ENCODE measurements at places on chromosomes 6 and 20.

DNA sequence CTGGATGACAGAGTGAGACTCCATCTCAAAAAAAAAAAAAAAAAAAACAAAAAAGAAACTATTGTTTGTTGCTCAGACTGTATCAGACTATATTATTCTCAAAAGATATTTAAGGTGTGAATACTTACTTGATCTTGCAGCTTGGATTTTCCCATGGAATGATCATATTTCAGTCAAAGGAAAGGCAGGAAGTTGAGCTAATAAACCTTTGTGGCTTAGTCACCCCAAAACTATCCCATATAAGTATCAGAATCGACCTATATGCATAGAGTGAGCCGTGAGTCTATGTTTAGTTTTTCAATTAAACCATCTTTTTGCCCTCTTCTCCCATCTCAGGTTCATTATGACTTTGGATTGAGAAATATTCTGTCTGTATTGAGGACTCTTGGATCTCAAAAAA is 152.6 kb downstream of the DNAH8 start:
- DNase-seq, result no peak

DNA sequence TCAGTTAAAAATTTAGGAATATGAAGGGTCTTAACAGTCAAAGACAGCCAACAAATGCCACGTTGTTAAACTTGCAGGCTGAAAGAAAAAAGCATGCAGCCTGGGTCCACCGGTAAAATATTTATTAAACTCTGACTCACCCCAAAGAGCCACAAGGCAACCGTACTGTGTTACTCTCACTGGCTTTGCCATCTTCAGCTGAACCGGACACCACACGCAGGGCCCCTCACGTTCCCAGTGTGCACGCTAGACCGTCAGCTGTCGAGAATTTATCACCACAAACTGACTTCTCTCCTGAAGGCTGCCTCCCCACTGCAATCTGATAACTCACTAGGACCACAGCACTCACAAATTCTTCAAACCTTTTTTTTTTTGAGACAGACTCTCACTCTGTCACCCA is 30.7 kb downstream of the HUS1B start:
- DNase-seq, result no peak

- no peak for DNase-seq
Observed at GRCh38 chr6:16901306-16901705, 140.0 kb upstream of the ATXN1 start.

- DNase-seq, result no peak
Observed at GRCh38 chr20:46984405-46984804, 89.8 kb downstream of the EYA2 start.

- DNase-seq, result no peak
Observed at GRCh38 chr20:35319192-35319870, 27.1 kb upstream of the FAM83C start.

GRCh38 chr6:158321960-158322359 is 9.7 kb downstream of the TULP4 start:
- DNase-seq, result no peak

DNA sequence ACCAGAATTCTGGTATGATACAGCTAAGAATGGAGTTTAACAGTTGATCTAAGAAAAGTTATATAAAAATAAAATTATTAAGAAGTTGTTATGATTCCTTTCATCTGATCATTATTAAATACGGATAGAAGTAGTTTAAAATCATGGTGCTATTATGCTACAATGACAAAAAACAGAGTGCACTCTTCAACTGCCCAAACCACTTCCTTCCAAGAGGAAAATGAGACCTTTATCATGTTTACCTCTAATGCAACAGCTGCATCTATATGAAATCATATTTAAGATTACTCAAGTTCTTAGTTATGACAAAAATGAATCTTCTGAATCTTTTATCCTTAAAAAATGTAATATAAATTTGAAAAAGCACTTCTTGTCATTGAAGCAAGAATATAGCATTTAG is 31.2 kb downstream of the HACE1 start:
- no peak for DNase-seq

DNA sequence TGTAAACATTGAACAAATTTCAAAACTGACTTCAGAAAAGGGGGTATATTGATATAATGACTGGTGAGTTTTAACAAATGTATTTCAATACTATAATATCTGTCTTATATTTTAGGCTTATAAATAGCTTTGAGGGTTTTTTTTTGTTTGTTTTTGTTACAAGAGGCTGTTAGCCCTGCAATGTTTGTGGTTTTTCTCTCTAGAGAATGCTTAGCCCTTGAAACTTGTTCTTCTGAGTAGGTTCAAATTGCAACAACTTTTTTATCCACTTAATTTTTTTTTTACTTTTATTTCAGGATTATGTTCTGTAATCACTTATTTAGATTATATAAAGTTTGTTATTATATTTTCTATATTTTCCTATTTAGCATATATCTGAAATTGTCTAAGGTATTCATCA is 333.2 kb downstream of the RIMS1 start:
- no peak for DNase-seq

DNA sequence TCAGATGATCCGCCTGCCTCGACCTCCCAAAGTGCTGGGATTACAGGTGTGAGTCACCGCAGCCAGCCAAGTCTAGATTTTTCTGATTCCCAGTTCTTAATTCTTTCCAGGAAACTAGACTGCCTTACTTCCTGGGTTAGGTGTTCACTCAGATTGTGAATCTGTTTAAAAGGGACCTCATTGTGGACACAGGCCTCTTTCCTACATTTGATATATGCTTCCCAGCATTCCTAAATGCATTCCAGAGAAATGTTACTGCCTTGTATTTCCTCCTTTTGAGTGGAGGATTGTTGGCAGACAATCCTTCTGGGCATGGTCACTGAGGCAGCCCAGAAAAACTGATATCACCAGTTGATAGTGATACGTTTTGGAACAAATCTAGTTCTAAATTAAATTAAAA is 15.7 kb downstream of the TMEM181 start:
- DNase-seq, result no peak

GRCh38 chr6:78397499-78397898 is 469.9 kb upstream of the IRAK1BP1 start:
- no peak for DNase-seq

- no peak for DNase-seq
Observed at GRCh38 chr6:73903155-73903554, 207.2 kb downstream of the CD109 start.

- no peak for DNase-seq
Observed at GRCh38 chr6:151078655-151079054, 161.1 kb upstream of the AKAP12 start.

DNA sequence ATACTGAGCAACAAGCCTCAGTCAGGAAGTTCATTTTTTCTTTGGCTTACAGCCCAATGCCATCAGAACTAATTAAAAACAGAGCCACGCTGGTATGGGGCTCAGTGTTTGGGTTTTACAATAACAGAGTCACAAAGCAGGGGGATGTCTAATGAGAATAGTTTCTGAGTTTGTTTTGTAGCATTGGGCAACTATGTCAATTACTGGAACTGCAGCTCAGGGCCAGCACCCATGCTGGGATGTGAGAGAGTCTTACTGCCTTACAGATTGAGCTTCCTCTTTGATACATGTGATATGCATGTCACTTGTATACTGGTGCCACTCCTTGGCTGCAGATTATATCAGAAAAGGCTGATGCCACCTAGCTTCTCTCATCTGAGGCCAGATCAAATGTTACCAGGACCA is 117.6 kb downstream of the TFAP2B start:
- DNase-seq, result no peak

DNA sequence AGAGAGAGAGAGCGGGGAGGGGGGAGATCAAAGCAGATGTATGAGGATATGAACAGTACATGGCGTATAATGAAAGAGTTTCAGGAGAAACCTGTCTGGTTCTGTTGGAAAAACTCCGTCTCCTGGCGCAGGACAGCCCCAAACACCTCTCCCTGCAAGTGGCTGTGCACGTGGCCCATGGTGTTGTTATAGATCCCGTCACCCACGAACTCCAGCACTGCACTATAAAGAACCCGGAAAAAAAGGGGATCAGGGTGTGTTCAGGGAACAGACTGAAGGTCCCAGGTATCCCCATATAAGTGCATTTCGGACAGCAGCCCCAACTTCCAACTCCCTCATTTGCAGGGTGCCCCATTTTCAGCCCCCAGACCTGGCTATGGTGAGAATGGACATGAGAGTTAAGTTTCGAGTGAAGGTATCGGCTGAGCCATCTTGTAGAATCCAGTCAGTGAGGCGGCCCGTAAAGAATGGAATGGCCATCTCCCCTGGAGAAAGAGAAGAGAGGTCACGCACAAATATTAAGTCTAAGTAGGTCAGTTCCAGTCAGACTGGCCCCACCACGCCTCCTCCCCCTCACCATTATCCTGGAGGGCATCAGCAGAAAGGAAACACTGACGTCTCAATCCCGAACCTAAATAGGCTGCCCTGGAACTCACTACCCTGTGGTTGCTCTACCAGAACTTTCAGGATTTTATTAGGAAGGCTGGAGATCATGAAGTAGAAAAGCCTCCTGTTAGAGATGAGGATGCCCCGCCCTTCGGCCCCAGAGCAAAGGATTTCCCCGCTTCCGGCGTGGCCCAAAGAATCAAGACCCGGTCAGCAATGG is 1.3 kb downstream of the TAP1 start:
- DNase-seq, result no peak

DNA sequence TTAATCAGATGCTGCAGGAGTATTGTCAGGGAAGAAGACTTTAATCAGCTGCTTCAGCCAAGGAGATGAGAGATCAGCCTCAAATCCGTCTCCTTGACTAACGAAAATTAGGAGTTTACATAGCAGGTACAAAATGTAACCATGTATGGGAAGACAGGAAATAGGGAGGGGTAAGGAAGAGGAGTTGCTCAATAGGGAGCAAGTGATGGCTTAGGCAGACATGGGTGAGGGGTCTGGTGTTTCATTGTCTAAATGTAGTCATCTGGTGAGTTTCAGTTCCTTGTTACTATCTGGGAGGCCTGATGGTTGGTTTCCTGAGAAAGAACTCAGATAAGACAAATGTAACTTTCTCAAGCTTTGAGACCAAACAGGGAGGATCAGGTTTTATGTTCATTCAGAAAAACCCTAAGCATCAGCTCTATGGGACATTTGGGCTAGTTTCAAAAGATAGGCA is 217.3 kb upstream of the SULF2 start:
- no peak for DNase-seq

DNA sequence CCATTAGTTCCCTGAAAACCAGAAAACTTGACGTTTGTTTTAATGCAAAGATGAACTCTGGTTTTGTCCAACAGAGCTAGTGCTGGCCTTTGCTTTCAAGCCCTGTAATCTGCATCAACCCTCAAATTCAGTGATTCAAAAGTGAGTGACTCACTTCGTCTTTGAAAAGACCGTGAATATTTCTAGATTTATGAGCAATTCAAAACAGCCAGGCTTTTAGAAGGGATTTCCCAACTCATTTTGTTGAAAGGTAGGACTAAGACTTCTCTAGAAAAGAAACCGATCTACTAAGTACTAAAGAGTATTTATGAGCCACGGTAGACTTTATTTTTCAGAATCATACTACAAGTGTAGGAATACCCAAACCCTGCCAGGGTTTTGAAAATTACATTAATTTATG is 121.5 kb downstream of the UST start:
- DNase-seq, result no peak

- DNase-seq, result no peak
Observed at GRCh38 chr6:132520953-132521352, 8.0 kb upstream of the STX7 start.

DNA sequence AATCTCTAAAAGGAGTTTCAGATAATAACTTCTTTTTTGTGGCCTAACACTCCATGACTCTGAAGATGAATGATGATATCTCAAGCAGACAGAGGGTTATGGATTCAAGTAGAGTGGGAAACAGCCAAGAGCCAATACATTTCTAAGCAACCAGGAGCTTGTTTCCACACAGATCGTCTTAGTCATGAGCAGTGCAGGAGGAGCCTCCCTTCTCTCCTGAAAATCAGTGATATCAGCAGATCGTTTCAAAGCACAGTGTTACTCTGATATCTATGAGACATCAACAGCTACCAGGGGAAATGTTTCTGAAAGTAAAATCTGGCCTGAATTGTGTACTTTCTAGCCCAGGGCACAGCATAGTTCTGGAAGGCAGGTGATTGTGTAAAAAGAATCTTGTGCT is 11.5 kb downstream of the ADGRG6 start:
- DNase-seq, result no peak

- no peak for DNase-seq
Observed at GRCh38 chr6:19128701-19129100, 708.5 kb upstream of the ID4 start.

- DNase-seq, result no peak
Observed at GRCh38 chr6:16991981-16992629, 109.7 kb upstream of the STMND1 start.

DNA sequence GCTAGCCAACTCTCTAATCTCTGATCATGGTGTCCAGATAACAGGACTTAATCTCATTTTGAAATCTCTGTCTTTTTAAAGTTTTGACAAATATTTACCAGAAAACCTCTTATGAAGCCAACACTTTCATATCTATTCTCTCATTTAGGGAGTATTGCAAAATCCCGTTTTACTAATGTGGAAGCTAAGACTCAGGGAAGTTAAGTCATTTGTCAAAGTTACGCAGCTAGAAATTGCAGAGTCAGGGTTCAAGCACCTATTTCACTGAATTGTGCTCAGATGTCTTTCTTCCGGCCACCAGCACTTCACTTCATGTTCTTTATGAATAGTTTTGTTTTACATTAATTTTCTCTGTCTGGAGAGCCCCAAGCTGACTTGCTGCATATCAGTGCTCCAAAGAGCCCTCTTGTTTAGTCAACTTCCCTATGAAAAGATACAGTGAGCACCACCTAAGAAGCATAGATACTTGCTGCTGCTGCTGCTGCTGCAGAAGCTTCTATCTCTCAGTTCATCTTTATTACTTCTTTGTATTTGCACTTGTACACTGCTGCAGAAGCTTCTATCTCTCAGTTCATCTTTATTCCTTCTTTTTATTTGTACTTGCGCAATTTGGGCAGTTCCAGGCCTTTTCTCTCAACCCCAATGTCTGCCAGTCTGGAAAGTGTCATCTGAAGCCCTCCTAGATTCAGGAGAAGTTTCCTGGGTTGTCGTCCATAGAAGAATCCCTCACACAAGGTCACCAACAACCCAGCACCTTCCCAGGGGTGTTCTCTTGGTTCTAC is 329.7 kb downstream of the MAFB start:
- no peak for DNase-seq

DNA sequence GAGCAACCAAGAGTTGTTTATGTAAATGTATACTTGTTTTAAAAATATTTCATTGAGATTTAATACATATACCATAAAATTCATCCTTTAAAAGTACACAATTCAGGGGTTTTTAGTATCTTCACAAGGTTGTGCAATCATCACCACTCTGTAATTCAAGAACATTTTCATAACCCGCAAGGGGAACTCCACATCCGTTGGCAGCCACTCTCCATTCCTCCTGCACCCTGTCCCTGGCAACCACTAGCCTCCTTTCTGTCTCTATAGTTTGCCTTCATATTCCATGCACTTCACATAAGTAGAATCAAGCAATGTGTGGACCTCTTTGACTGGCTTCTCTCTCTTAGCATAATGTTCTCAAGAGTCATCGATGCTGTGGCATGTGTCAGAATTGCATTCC is 104.2 kb upstream of the PDE10A start:
- no peak for DNase-seq

GRCh38 chr6:45569210-45569945 is 191.6 kb upstream of the SUPT3H start:
- no peak for DNase-seq
